DMS 273 treated with DMSO at 0.1 percent for 48 hours (cell line): ENCODE measurements at places on chromosomes 1 and 21.
A peak's percentile ranks its signal among the peaks of the same experiment; 100 is the strongest.

GRCh38 chr1:42692461-42692860 is 10.2 kb downstream of the YBX1 start:
- DNase-seq, result no peak

GRCh38 chr1:92505015-92505692 is 18.4 kb upstream of the GFI1 start:
- no peak for DNase-seq

DNA sequence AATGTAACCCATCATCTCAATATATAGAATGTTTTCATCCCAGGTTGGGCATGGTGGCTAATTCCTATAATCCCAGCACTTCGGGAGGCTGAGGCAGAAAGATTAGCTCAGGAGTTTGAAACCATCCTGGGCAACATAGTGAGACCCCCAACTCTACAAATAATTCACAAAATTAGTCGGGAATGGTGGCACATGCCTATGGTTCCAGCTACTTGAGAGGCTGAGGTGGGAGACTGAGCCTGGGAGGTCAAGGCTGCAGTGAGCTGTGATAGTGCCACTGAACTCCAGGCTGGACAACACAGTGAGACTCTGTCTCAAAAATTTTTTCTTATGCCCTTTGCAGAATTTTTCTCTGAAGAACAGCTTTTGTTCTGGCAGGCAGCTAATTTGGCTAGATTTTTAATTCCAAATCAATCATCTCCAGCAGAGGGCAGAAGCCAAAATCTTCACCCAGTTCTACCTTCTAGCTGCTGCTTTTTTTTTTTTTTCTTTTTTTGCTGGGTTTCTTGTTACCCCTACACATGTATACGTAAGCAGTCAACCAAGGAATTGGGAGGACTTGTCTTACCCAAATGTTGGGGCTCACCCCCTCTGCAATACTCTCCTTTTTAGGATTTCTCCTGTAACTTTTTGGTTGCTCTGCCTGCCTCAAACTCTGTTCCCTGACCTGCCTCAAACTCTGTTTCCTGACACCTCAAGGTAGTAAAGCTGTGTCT is 2.7 kb upstream of the RAD54L start:
- peak; percentile 24 for DNase-seq

DNA sequence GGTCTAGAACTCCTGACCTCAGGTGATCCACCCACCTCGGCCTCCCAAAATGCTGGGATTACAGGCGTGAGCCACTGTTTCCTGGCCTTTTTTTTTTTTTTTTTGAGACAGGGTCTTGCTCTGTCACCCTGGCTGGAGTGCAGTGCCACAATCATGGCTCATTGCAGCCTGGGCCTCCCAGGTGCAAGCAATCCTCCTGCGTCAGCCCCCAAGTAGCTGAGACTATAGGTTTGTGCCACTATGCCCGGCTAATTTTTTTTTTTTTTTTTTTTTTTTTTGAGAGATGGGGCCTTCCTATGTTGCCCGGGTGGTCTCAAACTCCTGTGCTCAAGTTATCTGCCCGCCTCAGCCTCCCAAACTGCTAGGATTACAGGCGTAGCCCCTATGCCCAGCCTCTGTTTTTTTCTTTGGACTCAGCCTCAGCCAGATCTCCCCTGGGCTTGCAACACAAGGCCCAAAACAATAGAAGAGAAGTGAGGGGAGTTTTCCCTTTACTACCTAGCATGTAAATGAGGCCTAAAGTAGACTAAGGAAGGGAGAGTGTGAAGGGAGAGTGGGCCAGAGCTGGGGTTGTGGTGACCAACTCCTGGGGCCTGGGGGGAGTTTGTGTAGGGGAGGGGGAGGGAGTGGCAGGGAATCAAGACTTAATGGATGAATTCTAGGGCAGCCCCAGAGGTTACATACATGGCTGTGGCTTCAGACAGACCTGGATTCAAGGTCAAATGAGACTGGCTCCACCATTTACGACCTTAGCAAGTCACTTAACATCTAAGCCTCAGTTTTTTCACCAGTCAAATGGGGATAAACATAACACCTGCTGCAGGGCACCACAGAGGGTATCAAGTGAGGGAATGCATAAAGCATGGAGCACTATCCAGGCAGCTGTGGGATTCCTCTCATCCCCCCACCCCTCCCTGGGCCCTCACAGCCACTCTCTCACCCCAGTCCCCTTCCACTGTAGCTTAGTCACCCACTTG is 1.6 kb upstream of the CD52 start:
- DNase-seq, result no peak

DNA sequence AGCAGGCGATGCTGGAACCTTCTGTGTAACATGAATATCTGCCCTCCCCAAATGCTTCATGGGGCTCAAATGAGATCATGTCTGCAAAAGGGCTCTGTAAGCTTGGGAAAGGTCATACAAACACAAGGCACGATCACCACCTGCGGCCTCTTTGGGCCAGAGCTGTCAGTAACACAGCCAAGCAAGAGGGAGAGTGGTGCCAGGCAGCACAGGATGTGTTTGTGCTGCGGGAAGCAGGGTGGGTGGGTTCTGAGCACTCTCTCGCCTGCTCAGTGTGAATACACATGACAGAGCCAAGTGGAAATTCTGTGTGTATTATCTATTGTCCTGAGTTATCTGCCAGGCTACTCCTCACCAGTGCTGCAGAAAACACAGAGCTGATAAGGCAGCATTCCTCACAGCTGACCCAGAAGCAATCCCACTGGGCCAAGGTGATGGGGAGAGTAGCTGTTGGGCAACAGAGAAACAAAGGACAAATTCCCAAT is 101.2 kb downstream of the LAMC2 start:
- no peak for DNase-seq

DNA sequence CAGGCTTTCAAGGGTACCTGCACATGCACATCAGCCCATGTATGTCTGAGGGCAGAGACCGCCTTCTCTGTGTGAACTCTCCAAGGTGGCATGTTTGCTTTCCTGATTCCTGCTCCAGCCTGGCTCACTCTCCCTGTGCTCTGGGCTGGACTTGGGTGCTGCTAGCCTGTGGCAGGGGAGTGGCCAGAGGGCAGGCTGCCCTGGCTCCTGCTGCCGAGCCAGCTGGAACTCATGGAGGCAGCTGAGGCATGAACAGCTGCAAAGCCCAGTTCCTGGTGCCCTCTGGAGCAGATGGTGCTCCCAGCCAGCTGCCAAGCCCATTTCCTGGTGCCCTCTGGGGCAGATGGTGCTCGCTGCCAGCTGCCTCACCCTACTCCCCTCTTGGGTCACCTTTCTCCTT is 7.6 kb downstream of the UBL4B start:
- peak; percentile 73 for DNase-seq

GRCh38 chr21:37877171-37877570 is 39.1 kb downstream of the KCNJ6 start:
- DNase-seq, result no peak

DNA sequence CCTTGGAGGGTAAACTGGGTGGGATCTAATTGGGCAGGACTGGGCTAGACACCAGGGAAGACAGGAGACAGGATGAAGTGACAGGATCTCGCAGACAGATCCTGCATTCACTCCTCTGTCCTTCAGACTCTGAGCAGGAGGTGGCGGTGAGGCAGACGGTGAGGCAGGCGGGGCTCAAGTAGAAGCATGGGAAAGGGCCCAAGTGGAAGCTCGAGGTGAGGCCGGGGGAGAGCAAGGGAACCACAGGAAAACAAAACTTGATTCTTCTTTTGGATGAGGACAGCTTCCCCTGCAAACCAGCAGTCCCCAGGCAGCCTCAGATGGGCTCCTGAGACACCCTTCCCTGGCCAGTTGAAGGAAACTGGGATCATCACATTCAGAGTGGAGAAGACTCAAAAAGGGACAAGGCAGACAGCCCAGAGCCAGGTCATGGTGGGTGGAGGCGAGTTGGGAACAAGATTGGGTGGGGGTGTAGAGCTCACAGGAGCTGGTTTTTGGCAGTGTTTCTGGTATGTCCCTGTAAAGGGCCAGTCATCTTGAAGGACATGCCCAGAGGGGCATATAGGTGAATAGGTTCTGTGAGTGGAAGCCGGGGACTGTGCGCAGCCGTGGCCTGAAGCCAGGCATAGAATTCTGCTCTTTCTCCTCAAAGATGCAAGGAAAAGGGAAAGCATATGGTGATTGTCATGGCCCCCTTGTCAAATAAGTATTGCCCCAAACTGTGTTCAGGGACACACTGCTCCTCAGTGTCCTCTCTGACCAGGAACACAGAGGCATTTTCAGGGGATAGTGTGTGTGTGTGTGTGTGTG is 18.0 kb downstream of the INKA2 start:
- DNase-seq, result no peak

GRCh38 chr1:147496571-147497210 is 44.6 kb upstream of the BCL9 start:
- DNase-seq, result peak; percentile 24

- no peak for DNase-seq
Measured at GRCh38 chr1:203273869-203274602, 31.3 kb upstream of the BTG2 start.

GRCh38 chr1:6822530-6823359 is 37.5 kb downstream of the CAMTA1 start:
- DNase-seq, result no peak

DNA sequence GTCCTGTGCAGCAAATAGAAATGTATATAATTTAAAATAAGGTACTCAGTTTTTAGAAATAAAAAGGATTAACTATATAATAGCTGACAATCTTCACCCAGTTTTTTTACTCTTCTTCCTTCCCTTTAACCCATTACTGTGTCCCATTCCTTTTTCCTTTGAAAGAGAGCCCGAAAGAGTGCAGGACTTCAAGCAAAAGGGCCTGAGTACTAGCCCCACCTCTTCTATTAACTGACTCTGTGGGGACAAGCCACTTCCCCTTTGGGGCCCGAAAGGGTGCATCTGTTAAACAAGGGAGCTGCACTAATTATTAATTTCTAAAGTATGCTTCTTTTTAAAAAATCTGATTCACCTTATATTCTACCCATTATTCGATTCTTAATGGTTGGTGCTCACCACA is 3.3 kb downstream of the USP24 start:
- DNase-seq, result no peak

DNA sequence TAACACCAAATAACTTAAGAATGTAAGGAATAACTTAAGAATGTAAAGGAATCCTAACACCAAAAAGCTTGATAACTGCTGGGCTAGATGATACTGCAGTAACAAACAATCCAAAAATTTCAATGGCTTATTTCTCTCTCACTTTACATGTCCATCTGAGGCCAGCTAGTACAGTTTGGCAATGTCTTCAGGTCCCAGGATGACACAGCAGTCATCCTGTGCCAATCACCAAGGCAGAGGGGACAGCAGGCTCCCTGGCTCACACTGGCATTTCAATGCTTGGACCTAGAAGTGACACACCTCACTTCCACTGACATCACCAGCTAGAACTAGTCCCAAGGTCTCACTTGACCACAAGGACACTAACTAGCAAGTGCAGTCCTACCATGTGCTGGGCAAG is 15.3 kb downstream of the DNAJC11 start:
- DNase-seq, result no peak

GRCh38 chr21:45900034-45900868 is 81.3 kb upstream of the COL6A1 start:
- no peak for DNase-seq

DNA sequence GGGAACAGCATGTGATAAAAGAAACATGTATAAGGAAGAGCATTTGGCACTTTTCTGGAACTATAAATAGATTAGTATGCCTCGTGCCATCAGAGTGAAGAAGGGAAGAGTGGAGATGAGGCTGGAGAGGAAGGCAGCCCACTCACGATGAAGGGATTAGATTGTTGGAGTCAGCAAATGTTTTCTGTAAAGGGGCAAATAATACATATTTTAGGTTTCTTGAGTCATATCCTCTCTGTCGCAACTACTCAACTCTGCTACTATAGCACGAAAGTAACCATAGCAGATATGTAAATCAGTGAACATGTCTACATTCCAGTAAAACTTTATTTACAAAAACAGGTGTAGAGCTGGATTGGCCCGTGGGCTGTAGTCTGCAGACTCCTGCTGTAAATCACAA is 147.8 kb downstream of the TENT5C start:
- DNase-seq, result no peak

DNA sequence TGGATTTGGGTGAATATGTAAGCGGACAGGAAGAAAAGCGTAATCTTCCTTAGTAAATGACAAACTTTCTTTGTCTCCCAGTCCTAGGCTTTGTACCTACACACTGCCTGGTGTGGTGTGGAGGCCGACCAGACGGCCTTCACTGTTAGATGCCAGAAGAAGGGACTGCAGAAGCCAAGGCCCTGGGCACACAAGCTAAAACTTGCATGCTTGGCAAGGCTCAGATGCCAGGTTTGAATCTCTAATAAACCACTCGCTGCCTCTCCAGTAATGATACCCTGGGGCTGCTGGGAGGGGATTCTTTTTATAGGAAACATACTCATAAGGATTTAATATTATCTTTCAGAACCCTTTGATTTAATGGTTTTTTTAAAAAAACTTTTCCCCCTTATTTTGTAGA is 263.8 kb downstream of the PTPRC start:
- peak; percentile 6 for DNase-seq

DNA sequence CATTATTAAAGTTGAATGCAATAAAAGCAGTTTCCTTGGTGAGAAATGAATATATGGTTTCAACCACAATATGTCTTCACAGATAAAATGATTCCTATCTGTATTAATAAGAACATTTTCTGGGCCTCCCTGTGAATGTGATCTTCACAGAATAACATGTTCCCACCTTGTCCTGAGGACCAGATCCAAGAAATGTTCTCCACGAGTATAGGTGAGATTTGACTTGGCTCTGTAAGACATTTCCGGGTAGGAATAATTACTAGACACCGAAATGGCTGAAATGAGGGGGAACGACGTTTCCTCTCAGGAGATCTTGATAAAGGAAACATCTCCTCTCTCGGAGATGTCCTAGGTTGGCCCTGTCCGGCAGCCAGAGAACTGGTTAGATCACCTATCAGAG is 61.4 kb downstream of the CLIC6 start:
- DNase-seq, result no peak

- no peak for DNase-seq
Measured at GRCh38 chr1:5834477-5835178, 157.6 kb downstream of the NPHP4 start.

- DNase-seq, result no peak
Measured at GRCh38 chr1:200885623-200886402, 8.9 kb upstream of the INAVA start.

DNA sequence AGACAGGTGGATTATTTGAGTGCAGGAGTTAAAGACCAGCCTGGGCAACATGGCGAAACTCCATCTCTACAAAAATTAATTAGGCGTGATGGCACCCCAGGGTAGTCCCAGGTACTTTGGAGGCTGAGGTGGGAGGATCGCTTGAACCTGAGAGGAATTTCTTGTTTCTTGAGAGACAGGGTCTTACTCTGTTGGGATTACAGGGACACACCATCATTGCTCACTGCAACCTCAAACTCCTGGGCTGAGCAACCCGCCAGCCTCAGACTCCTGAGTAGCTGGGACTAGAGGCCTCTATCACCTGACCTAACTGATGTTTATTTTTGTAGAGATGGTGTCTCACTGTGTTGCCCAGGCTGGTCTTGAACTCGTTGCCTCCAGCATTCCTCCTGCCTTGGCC is 24.8 kb downstream of the DHX9 start:
- DNase-seq, result no peak

GRCh38 chr1:205257735-205258134 is 30.0 kb downstream of the TMCC2 start:
- DNase-seq, result no peak

DNA sequence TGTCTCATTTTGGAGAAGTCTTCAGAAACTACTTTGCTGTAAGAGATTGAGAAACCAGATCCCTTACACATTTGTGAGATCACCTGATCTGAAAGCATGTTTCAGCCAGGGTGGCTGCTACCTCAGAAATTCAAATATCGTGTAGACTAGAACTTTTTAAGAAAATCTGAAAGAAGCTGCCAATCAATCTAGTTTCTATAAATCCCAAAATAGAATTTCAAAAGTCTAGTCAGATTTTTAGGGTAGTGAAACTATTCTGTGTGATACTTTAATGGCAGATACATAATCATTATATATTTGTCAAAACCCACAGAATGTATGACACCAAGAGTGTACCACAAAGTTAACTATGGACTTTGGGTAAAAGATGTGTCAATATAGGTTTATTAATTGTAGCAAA is 79.9 kb upstream of the PLPPR5 start:
- no peak for DNase-seq
